ENCODE measurements at places on chromosomes 2 and 18.

- no peak for DNase-seq
These were observed 13.4 kb upstream of the ZNF512 start for GRCh38 chr2:27569398-27569797.

GRCh38 chr2:149152469-149152953, 114.0 kb downstream of the LYPD6B start:
- no peak for DNase-seq

- DNase-seq, result no peak
These were observed 11.2 kb upstream of the EFR3B start for GRCh38 chr2:25030702-25031101.

- no peak for DNase-seq
These were observed 186.4 kb upstream of the ST6GAL2 start for GRCh38 chr2:107072150-107072940.

GRCh38 chr2:62305421-62306176, 109.7 kb downstream of the B3GNT2 start:
- no peak for DNase-seq

DNA sequence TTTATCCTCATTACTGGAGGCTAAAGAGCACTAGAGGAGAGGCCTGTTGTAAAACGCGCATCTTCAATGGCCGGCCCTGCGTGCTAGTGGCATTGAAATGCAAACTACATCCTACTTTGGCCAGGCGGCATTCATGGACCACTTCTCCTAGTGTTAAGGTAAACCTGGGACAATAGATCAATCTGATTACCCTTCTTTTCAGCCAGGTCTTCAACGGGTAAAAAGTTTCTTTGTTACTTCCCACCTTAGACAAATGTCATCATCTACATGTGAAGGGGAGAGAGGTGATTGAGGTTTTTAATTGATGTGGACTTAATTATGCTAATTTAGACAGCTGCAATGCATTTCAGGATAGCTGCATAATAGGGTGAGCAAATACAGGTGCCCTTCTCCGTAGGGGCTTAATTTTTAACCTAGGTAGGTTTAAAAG, 628.0 kb downstream of the ZEB2 start:
- no peak for DNase-seq
